CMK (cell line): ENCODE measurements at places on chromosomes 16 and 17.

- no peak for DNase-seq
Observed at GRCh38 chr17:75635610-75636202, 2.5 kb downstream of the SMIM5 start.

- no peak for DNase-seq
Observed at GRCh38 chr17:19275457-19276127, 38.4 kb downstream of the EPN2 start.

DNA sequence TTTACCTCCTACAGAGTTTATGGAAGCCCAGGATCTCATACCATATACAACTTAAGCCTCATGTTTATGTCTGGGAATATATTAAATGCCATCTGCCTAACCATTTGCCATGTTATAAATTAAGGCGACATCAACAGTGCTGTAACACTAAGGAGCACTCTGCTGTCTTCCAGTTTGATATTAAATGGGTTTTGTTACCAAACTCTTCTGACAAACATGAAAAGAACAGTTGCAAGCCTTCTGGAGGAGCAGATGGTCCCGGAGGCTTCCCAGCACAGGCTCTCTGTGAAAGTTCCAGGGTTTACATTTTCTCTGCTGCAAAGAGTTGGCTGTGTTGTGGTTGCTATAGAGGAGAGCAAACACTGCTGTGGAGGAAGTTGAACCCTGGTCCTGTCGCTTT, 545.3 kb upstream of the SALL1 start:
- no peak for DNase-seq

- no peak for DNase-seq
Observed at GRCh38 chr16:177394-177822, 928 bp downstream of the HBA1 start.

DNA sequence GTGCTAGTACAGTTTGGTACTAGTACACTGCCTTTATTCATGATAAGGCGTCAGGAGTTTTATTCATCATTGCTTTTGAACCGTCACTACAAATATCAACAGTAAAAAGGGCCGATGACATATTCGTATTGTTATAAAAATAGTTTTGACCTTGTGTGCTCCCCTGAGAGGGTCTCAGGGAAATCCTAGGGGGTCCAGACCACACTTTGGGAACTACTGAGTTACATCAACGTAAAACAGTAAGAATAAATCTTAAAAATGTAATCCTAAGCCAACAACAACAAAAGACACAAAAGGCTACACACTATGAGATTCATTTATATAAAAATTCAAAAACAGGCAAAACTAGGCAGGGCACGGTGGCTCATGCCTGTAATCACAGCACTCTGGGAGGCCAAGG, 11.2 kb downstream of the MYH10 start:
- DNase-seq = no peak
